ENCODE measurements at places on chromosomes 13 and 19.
A peak's percentile ranks its signal among the peaks of the same experiment; 100 is the strongest.

DNA sequence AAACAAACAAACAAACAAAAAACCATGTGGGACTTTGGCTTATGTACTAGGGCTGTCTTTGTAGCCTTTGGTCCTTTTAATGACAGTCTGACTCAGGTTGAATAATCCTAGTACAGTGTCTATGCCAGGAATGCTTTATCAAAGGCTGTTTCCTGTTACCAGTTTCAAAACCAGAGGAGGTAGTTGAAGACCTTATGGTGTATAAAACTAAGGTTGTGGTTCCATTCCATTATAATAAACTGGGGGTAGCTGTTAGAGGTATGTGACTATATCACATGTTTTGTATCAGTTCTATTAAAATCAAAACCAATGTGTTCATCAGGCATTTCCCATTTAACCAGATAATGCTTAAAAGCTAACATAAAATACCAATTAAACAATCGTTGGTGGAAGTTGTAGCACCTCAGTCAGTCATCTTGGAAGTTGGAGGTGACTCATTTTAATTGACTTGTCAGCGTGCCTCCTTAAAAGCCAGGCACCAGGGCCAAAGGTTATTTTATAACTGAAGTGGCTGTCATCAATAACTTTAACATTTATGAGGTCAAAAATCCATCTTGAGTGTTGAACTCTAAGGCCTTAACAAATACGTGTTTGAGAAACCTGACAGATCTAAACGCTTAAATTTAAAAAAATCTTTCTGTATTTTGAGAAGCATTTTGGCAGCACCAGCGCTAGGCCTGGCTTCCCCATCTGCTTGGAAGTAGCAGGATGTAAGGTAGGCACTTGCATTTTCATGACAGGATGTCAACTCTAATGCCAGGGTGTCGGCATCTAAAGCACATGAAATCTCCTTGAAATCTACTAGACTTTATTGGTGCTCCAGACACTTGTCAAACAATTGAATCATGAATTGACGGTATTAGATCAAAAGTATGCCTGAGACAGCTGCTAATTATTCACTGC lies 162.5 kb downstream of the LMO7 start:
- DNase-seq, result peak; percentile 76

GRCh38 chr13:46382224-46382623 lies 4.8 kb downstream of the RUBCNL start:
- DNase-seq, result no peak

DNA sequence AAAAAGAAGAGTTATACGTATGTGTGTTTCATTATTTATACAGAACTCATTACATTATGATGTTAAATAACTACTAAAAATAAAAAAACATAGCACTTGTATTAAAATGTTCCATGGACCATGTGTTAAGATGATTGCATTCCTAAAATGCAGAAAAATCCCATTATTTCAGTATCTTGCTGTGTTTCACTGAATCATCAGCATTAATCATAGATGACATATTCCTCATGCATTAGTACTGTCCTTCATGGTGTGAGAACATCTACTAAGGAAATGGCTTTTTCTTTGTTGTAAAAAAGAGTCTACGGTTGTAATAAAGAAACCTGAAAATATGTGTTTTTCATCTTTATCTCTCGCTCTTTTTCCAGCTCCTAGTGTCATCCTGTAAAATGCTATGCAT lies 416.5 kb downstream of the FGF14 start:
- no peak for DNase-seq

DNA sequence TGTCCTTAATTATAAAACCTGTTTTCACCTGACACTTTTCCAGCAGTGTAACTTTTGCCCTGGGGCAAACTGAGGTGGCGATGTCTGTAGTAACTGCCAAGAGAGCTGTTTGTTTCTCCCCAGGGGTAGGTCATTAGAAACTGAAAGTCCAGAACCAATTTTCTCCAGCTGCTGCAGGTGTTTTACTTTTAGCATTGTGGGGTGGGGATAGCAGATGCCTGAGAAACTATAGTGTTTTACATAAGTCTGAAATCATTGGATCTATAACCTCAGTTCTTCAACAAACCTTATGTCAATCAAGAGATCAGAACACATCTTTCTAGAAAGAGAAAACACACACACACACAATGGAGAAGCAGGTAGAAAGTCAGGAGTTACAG lies 92.7 kb downstream of the LHFPL6 start:
- DNase-seq, result no peak

- peak; percentile 46 for DNase-seq
These were observed 969 bp upstream of the POMP start for GRCh38 chr13:28657784-28658538.

DNA sequence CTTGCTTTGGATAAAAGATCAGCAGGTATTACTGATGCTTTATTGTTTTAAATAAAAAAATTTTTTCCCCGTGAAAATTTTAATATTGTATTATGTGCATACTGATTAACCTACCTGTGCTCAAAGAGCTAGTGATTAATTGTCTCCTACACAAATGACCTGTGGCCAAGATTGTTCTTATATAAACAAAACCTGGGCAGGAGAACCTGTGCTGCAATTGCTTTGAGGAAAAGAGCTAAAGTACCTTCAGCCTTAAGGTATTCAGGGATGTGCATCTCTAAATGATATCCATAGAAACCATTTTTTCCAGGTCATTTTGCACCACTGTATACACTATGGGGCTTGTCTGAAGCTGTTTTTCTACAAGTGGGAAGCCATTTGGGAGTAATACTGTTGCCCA lies 1.2 kb downstream of the FRY start:
- no peak for DNase-seq

- DNase-seq, result no peak
These were observed 25.6 kb downstream of the CARM1 start for GRCh38 chr19:10896851-10897526.

- no peak for DNase-seq
These were observed 16.1 kb downstream of the ANKRD24 start for GRCh38 chr19:4198467-4199126.

DNA sequence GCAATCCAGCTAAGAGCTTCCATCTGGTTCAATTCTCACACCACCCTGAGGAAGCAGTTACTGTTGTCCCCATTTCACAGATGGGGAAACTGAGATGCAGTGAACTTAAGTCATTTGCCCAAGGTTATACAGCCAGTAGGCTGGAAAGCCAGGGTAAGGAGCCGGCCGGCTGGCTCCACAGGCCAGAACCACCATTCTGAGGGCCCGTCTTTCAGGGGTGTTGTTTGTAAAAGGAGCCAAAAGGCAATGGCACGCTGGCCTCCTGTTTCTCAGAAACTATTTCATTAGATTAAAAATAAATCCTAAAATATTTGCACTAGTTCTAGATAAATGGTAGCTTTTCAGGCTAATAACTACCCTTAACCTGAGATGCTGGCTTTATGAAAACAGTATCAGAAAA lies 114.9 kb downstream of the CRYL1 start:
- DNase-seq, result no peak

GRCh38 chr19:3618144-3618810 lies 8.3 kb downstream of the CACTIN start:
- DNase-seq, result no peak

DNA sequence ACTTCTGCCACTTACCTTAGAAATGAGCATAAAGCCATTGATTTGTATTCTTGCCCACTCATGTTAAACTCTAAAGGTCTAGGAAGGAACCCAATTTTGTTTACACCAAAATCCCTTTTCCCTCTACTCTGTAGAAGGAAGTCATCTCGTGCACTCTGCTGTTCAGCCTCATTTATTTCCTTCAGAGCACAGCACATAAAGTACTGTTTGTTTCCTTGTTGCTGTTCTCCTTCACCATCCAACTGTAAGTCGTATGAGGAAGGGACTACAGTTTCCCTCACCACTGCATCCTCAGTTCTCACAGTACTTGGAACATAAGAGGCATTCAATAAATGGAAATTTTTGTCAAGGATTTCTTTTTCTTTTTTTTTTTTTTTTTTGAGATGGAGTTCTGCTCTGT lies 24.6 kb downstream of the CDADC1 start:
- DNase-seq, result no peak

DNA sequence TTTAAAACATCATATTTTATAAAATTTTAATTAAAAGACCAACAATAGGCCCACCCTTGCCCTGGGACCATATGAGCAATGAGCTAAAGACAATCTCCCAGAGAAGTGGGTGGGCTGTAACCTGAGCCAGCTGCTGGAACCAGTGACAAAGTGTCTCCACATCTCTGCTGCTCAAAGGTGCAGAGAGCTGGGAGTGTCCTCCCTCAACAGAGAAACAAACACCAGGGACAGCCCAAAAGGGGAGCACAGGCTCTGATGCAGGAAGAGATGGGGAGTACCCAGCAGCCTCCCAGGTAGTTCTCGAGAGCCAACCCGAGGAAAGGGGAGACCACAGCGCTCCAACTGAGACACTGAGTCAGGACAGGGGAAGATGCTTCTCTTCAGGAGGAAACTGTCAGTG lies 39.1 kb downstream of the DOCK9 start:
- DNase-seq, result no peak

DNA sequence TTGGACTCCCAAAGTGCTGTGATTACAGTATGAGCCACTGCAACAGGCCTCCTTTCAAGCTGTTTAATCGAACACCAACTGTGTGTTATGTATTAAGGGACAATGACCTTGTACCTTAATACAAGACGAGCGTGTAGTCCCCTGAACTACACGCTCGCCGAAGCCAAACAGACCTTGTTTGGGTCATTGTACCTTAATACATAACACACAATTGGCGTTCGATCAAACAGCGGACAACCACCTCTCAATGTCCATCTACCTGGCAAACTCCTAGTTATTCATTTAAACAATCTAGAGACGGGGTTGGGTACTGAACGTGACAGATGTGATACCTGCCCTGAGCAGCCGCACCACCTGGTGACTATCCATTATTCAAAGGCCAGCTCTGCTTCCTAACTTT lies 1.3 kb downstream of the CHERP start:
- DNase-seq, result no peak

- no peak for DNase-seq
These were observed 15.6 kb downstream of the KDM4B start for GRCh38 chr19:4984438-4984990.

DNA sequence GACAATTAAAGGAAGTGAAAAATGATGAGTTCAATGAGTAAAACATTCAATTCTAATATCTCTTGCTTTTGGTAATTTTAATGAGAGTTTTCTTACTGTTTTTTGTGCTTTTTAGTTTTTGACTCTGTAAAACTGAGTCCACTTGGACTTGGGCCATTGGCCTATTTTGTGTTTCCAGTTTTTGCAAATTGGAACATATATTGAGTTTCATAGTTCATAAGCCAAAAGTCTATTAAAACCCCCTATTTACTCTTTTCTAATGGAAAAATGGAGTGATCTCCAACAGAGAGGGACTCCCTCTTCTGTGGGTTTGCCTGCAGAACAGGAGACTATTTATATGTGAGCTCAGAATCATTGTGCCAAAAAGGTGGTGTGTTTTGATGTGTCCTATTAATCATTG lies 219.7 kb upstream of the SPRY2 start:
- DNase-seq, result no peak

GRCh38 chr19:3178377-3178972 lies at the start of gene S1PR4:
TSS of gene S1PR4 (plus strand) at chr19:3178769. CDS start at chr19:3178793, 24 bp downstream.
- peak; percentile 23 for DNase-seq

DNA sequence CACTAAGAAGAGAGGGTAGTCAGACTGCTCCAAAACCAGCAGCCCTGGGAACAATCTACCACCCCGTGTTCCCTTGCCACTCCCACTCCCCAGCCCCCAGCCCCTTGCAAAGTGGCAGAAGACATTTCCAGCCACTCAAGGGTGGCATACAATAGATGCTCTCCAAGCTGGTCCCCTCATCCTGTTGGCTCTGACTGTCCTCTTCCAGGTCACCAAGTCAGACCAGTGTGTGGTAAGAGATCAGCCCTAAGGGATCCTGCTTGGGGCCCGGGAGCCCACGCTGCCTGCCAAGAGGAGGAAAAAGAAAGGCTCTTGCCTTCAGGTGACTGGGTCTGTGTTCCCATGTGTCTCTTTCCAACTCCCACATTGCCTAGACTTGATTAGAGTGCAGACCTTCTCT lies 25.0 kb downstream of the SERP2 start:
- DNase-seq, result no peak

GRCh38 chr19:1576242-1577089 lies 8.3 kb upstream of the MEX3D start:
- no peak for DNase-seq

GRCh38 chr13:41825691-41826090 lies 135.2 kb downstream of the VWA8 start:
- DNase-seq, result no peak

DNA sequence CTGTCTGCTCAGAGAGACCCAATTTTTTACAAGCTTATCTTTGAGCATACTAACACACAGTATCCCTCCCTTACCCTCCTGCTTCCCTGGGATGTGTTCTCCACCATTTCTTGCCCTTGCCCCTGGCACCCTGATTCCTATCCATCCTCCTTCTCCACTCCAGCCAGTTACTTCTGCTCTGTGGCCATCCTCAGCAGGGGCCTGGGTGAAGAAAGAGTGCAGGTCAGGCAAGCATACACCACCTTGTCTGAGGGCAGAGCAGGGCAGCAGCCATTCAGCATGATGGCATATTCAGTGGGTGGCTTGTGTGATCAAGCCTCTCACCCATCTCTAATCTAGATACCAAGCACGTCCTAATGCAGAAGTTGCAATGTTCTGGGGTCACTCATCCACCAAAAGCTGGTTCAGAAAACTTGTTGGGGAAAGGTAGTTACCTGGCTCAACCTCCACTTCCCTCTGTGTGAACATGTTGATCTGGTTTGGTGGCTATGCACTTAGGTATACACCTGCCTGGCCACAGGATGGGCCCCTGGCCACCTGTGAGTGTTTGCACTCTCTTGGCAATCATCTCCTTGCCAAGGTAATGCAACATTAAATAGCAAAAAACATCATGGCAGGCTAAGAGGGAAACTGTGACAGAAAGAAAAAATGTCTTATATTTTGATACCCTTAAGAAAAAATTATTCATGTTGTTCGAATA lies 900.3 kb upstream of the MIR17HG start:
- no peak for DNase-seq

- no peak for DNase-seq
These were observed 17.8 kb upstream of the CLN5 start for GRCh38 chr13:76973920-76974617.

DNA sequence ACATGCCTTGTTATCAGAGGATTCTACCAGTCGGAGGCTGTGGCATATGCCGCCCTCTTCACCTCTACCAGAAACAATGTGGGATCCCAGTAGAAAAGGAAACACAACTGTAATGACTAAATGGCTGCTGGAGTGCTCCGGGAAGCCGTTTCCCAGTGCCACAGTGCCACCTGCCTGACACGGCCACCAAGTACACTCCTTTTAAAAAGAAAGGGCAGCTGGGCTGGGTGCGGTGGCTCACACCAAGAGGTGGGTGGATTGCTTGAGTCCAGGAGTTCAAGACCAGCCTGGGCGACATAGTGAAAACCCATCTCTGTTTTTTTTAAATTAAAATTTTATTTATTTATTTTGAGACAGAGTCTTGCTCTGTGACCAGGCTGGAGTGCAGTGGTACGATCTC lies 67.3 kb downstream of the TRPM4 start:
- peak; percentile 74 for DNase-seq

GRCh38 chr13:110640591-110641029 lies 25.3 kb downstream of the NAXD start:
- no peak for DNase-seq

GRCh38 chr13:45142440-45143345 lies 22.4 kb downstream of the GTF2F2 start:
- peak; percentile 18 for DNase-seq

GRCh38 chr19:55481148-55481793 lies 3.7 kb upstream of the NAT14 start:
- DNase-seq, result no peak
